ENCODE measurements at places on chromosomes 2 and 18. TPM values are rescaled to one million over a fixed set of nuclear protein-coding genes. Genes with fewer than 3 reads are reported as not detected.

Gene BOK
- total RNA-seq, result 44.2 TPM

Gene KCTD1
- total RNA-seq, result 9.0 TPM

Gene DSC3
- 0.24 TPM for total RNA-seq

Gene LAMA1
- 0.65 TPM for total RNA-seq

Gene DUSP2
- 5.5 TPM for total RNA-seq

Gene CDH20
- 0.24 TPM for total RNA-seq

Gene TNFAIP6
- 2.1 TPM for total RNA-seq

Gene OR6B2
- total RNA-seq, result not detected

Gene CD207
- total RNA-seq, result 3.0 TPM

Gene TEKT4
- total RNA-seq, result 3.4 TPM

Gene PELI1
- 34.1 TPM for total RNA-seq

Data from lower lobe of right lung (tissue), 2 donors.